Kidney (tissue), 22 donors: ENCODE measurements at places on chromosomes 5 and 9. TPM values are rescaled to one million over a fixed set of nuclear protein-coding genes. Genes with fewer than 3 reads are reported as not detected.

PCDHB16 gene
- 5.1 TPM for total RNA-seq

RLN1 gene
- 0.57 TPM for total RNA-seq

INPP5E gene
- 14.0 TPM for total RNA-seq

IFNB1 gene
- not detected for total RNA-seq

DNA sequence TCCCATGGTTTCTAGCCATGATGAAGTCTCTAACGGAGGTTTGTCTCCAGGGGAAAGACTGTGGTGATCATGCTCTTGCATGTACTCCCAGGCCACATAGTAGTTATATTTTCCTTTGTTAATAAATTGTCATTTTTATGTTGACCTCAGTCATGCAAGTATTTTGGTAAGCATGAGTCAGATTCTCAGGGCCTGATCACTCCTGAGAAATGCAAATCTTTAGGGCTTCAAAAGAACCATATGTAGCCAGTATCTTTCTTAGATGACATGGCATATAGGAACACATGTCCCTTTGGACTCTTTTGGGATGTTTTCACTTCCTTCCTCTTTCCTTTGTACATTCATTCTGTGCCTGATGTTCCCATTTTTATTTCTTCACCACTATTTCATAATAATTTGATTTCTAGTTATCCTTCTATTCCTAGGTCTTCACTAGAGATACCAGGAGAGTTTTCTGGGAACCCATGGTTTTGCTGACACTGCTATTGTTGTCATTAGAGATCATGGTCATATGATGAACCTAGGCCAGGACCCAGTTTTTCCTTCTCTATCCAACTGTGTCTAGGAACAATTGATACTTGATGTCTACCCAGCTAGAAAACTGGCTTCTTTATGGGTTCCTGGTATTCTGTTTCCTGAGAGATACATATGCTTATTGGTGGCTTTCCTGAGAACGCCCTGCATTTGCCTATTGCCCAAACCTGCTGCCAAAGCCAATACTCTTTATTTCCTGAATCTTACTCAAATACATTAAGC, 248.1 kb upstream of the NREP start:
- no peak overlapping the region for H3K27ac ChIP-seq
- no peak for DNase-seq
- H3K36me3 ChIP-seq = no peaks in the 10 kb centered on the region
- H3K4me3 ChIP-seq = no peak overlapping the region

GRCh38 chr5:57736716-57737115, 254.1 kb upstream of the ACTBL2 start:
- no peak overlapping the region for H3K27ac ChIP-seq
- H3K4me1 ChIP-seq = no peaks in the 10 kb centered on the region
- H3K36me3 ChIP-seq = no peaks in the 10 kb centered on the region
- H3K4me3 ChIP-seq = no peak overlapping the region
- no peak for DNase-seq

- H3K4me1 ChIP-seq = peaks cover 30% of the 10 kb centered on the region
- H3K36me3 ChIP-seq = no peaks in the 10 kb centered on the region
- H3K27ac ChIP-seq = peak overlapping the region; percentile 26
Measured at GRCh38 chr5:180806351-180807011, 3.9 kb upstream of the MGAT1 start.

DNA sequence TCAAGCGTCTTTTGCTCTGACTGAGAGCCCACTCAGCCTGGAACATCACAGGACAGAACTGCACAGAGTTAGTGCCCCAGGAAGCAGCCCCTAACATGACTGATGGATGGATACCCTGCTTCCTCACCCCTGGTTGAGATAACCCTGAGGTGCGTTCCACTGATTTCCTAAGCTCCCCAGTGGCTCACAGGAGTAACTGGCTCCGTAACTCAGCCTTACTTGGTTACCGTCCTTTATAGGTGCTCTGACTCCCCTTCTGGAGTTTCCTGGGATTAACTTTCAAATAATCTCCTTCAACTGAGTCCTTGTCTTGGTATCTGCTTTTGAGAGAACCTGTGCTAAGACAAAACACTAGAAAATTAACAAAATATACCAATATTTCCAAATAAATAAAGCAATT, 449.5 kb downstream of the AGTPBP1 start:
- no peak for DNase-seq
- H3K27me3 ChIP-seq = no peaks in the 10 kb centered on the region
- H3K27ac ChIP-seq = no peak overlapping the region
- H3K4me3 ChIP-seq = no peak overlapping the region

DNA sequence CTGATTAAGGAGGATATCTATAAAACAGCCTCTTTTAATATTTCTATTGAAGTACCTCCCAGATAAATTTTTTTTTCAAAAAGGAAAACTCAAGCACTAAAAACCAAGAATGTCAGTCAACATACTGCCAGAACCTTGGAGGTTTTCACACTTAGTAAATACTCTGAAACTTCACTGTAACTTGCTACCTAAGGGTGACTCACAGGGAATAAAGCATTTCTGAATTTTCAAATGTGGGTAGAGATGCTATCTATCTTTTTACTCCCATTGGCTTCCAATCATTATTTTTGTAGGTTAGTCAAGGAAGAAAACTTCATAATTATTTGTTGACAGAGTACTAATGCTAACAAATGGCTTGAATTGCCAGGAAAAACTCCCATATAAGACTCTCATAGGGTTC, 46.1 kb downstream of the SLC25A46 start:
- no peak overlapping the region for H3K4me3 ChIP-seq
- no peaks in the 10 kb centered on the region for H3K4me1 ChIP-seq
- H3K27me3 ChIP-seq = no peaks in the 10 kb centered on the region
- no peaks in the 10 kb centered on the region for H3K36me3 ChIP-seq
- H3K27ac ChIP-seq = no peak overlapping the region
